Esophagus muscularis mucosa (tissue), 4 donors: ENCODE measurements at places on chromosomes 11 and 22.

DNA sequence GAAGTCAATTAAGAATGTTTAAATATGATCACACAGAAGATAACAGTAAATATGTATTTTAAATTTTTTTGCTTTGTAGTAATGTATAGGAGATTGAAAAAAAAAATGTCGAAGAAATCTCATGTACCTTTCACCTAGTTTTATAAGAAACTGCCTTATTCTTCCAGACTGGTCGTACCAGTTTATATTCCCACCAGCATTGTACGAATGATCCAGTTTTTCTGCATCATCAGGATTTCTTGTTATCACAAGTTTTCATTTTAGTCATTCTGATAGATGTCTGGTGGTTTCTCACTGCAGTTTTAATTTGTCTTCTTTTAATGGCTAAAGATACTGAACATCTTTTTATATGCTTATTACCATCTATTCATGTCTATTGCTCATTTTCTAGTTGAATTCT, 101.8 kb upstream of the CTSC start:
- DNase-seq = no peak
- no peaks in the 10 kb centered on the region for H3K4me1 ChIP-seq
- no peaks in the 10 kb centered on the region for H3K27me3 ChIP-seq
- H3K36me3 ChIP-seq = no peaks in the 10 kb centered on the region
- H3K4me3 ChIP-seq = no peak overlapping the region
- no peak overlapping the region for H3K27ac ChIP-seq

DNA sequence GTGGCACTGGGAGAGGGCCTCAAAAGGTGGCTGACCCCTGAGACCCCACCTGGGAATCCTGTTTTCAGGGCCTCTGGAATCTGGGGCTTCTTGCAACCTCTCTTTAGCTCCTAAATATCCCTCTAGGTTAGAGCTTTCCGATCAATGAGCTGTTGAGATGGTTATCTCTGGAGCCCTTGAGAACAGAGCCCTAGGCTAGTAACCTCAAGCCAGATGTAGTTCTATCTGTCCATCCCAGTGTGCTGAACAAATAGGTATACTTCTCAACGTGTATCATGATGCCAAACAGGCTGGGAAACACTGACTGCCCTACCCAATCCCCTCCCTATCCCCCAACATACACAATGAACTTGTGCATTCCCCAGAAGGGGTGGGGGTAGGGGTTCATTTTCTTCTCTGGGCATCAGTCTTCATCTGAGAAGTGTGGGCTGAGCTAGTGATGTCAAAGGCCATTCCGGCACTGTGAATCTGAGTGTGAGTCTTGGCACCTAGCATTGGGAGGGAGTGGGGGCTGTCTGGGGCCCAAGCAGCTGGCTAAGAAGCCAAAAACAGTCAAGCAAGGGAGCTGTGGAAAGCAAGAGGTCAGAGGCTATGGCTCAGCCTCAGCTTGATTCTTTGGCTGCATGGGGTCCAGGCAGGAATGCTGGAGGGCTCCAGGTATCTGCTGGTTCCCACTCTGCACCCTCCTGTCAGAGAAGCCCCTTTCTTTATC, 17.3 kb downstream of the CD82 start:
- no peak for DNase-seq
- no peaks in the 10 kb centered on the region for H3K27me3 ChIP-seq
- no peak overlapping the region for H3K27ac ChIP-seq
- H3K36me3 ChIP-seq = peaks cover 6% of the 10 kb centered on the region

- no peak for DNase-seq
- no peak overlapping the region for H3K27ac ChIP-seq
- no peaks in the 10 kb centered on the region for H3K27me3 ChIP-seq
- H3K4me3 ChIP-seq = no peak overlapping the region
Observed at GRCh38 chr22:36773935-36774334, 2.0 kb downstream of the IFT27 start.

- no peaks in the 10 kb centered on the region for H3K4me1 ChIP-seq
- no peaks in the 10 kb centered on the region for H3K36me3 ChIP-seq
- H3K27me3 ChIP-seq = no peaks in the 10 kb centered on the region
- H3K27ac ChIP-seq = no peak overlapping the region
Observed at GRCh38 chr11:131969261-131969660, 598.8 kb downstream of the NTM start.

DNA sequence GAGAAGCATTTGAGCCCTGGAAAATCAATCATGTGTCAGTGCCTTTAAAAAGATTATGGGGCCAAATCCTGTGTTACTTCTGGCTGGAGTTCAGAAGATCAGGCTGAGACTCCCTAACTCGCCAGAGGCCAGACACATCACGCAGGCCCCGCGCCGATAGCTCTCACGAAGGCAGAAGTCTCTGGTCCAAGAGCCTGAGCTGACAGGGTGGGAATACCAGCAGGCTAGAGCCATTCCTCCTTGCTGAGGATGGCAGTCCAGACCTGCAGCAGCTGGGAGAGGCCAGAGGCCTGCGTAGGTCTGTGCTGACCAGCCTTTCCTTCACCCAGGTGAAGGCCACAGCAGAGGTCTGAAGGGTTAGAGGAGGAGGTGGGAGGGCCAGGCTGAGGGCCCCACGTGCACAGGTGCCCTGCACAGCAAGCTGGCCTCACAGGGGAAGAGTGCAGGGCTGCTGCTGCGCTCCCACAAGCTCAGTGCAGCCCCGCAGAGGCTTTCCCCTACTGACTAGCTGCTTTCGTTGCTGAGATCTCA, 52.9 kb downstream of the ST14 start:
- peak; percentile 90 for DNase-seq
- H3K27me3 ChIP-seq = no peaks in the 10 kb centered on the region
- no peaks in the 10 kb centered on the region for H3K36me3 ChIP-seq
- H3K4me1 ChIP-seq = peaks cover 9% of the 10 kb centered on the region
- H3K27ac ChIP-seq = no peak overlapping the region
- H3K4me3 ChIP-seq = no peak overlapping the region
